ENCODE measurements at places on chromosomes 6 and 20.

GRCh38 chr6:99606656-99607415 lies at the start of gene PRDM13:
TSS of gene PRDM13 (plus strand) at chr6:99606833. CDS start at chr6:99607035, 202 bp downstream.
- no peak for DNase-seq

DNA sequence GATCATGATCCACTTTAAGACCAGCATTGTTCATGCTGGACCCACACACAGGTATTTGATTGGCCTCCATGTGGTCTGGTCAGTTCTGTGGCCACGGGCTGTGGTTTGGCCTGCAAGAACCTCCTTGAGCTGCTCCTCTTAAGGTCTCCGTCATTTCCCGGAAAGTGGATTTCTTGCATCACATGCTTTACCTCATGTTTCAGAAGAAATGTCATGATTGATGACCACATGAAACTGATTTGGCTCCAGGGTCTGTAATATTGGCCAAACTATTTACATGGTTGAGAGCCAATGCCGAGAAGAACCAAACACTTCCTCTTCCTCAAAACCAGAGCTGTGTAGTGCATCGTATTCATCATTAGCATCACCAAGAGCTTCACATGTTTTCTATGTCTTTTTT lies 13.2 kb upstream of the RSPH3 start:
- DNase-seq: no peak

DNA sequence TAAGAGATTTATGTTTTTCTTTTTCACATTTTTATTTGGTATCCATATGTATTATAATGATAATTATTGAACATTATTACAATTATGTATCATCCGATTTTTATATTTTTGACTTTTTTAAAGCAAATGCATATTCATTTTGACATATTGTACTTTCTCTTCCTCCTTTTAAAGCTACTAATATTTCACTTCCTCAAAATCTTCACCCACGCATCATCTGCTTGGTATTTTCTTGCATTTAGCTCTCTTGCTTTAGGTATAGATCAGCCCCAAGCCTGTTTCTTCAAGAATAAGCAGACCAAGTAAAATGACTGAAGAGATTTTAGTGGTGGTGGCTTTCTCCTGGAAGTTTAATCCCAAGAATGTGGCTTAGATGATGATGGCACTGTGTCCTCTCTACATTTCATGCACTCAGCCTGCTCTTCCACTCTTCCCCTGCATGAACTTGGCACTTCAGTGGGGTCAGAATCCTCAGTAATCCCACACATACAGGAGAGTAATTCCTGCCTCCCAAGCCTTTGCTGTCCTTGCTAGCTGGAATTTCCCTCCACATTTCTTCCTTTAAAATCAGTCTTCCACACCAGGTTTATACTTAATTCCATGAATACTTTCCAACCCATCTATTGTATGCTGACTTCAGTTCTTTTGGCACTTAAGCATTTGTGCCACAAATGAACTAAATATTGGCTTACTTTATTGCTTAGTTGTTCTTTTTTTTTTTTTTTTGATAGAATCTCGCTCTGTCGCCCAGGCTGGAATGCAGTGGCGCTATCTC lies 8.2 kb downstream of the NCOA7 start:
- DNase-seq: no peak

GRCh38 chr20:51259455-51259854 lies 236.5 kb upstream of the KCNG1 start:
- no peak for DNase-seq

- no peak for DNase-seq
Observed at GRCh38 chr6:158774717-158775449, 44.3 kb downstream of the EZR start.

- no peak for DNase-seq
Observed at GRCh38 chr6:3181105-3181504, 23.8 kb upstream of the TUBB2A start.

DNA sequence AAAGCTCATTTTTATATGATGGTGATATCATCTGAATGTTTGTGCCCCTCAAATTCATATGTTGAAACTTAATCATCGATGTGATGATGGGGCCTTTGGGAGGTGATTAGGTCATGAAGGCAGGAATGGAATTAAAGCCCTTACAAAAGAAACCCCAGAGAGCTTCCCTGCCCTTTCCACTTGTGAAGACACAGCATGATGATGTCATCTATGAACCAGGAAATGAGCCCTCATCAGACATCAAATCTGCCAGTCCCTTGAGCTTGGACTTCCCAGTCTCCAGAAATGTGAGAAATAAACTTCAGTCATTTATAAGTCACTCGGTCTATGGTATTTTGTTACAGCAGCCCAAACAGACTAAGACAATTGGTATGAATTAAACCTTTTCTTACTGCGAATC lies 153.1 kb downstream of the MYB start:
- no peak for DNase-seq

DNA sequence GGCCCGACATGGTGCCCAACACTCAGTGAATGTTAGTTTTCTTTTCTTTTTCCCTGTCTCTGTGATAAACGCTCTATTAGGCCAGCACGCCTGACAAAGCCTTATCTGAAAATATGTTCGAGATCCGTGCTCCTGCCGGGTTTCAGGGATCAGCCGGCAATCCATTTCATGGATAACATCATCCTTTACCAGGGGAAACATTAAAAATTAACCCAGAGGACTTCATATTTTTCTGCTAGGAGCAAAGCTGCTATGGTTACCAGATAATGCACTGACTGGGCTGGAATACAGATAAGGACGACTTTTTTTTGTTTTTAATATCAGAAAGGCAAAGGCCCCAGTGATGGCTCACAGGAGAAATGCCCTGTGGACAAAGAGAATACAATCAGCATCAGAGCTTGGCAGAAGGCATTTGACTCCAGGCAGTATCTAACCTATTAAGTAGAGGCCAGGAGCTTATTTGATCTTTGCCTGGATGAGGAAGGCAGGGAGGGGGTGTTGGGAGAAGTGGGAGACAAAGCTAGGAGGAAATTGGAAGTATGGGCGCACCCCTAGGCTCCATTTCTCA lies 482.0 kb upstream of the CHD6 start:
- DNase-seq: no peak

GRCh38 chr20:58985656-58986055 lies 4.6 kb downstream of the NELFCD start:
- no peak for DNase-seq

- no peak for DNase-seq
Observed at GRCh38 chr6:149852180-149852579, 12.0 kb downstream of the LRP11 start.

- DNase-seq: no peak
Observed at GRCh38 chr6:13334953-13335352, 6.6 kb upstream of the TBC1D7 start.

Measured in NCI-H774 (cell line).